ENCODE measurements at places on chromosomes 3 and 15.

DNA sequence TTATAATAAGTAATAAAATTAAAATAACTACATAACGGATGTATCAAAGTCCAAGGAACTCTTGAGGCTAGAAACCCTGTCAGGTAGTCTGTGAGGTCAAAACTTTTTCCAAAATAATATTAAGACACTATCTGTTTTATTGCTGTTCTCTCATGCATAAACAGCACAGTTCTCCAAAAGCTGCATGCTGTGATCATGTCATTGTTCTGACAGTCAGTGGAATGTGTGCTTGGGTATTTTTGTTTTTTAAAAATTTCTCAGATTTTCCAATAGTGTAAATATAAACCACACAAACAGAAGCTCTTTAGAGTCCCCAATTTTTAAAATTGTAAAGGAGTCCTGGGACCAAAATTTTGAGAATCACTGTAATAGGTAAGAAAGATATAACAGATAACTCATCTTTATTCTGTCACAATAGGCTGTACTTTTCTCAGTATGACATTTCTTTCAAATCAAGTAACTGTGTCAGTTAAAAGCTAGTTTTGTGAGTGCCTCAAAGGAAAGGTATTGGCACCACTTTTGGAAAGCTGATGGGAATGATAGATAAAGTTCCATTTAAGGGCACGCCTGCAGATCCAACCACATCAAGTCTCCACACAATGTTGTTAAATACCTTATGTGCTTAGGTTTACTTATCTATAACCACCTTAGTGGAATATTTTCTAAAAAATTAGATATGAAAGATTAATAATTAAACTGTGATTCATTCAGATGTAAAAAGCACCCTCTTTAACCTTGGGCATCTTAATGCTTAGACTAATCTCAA, 49.3 kb downstream of the CEP152 start:
- DNase-seq: no peak

GRCh38 chr3:89217148-89217685, 109.8 kb downstream of the EPHA3 start:
- no peak for DNase-seq

DNA sequence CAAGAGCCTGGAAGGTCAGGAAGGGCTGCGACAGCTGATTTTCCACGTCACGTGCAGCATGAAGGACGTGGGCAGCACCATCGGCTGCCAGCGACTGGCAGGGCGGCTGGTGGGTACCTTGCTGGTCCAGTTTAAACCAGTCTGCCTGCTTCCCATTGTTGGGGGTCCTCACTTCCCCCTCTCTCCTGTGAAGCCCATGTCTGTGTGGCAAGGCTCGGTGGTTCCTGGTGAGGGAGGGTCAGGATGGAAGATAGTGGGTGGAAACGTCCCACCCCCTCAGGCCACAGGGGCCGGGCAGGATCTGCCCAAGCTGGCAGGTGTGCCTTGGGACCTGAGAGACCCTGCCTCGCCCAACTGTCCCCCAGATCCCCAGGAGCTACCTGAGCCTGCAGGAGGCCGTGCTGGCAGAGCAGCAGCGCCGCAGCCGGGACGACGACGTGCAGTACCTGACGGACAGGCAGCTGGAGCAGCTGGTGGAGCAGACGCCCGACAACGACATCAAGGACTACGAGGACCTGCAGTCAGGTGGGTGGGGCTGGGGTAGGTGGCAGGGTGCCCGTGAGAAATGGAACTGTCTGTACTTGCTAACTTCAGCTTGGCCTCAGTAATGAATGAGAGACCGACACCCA, 108.2 kb downstream of the LRRK1 start:
- no peak for DNase-seq

- peak; percentile 38 for DNase-seq
Observed at GRCh38 chr3:152524198-152525140, 255.7 kb downstream of the MBNL1 start.

GRCh38 chr15:79314811-79315210, 3.9 kb downstream of the TMED3 start:
- no peak for DNase-seq

GRCh38 chr3:70400194-70400593, 87.8 kb upstream of the MDFIC2 start:
- no peak for DNase-seq

- no peak for DNase-seq
Observed at GRCh38 chr15:89089316-89090230, 1.3 kb downstream of the ABHD2 start.

DNA sequence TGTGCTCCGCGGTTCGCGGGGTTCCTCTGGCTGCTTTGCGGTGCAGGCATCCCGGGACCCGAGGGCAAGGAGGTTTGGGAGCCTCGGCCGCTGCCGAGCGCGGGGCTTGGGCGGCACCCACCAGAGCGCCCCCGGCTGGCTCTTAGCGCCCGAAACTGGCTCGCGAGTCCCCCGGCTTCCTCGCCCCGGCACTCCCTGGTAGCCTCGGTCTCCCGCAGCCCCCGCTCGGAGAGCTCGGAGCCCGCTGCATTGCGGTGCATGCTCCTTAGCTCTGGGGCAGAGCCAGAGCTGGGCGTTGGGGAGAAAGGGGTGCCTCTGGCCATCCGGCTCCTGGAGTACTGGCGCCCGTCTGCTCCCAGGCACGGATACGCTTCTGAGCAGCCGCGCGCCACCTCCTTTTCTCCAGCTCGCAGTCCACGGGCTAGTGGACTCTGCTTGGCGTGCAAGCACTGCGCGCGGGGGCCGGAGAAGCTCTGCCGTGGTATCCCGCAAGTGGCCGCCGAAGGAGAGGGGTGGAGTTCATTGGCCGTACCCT, 753 bp downstream of the EPHB1 start:
- no peak for DNase-seq

GRCh38 chr15:90873998-90874605, 5.7 kb downstream of the FURIN start:
- DNase-seq: no peak

GRCh38 chr3:18531662-18532061, 106.5 kb upstream of the SATB1 start:
- DNase-seq: no peak

DNA sequence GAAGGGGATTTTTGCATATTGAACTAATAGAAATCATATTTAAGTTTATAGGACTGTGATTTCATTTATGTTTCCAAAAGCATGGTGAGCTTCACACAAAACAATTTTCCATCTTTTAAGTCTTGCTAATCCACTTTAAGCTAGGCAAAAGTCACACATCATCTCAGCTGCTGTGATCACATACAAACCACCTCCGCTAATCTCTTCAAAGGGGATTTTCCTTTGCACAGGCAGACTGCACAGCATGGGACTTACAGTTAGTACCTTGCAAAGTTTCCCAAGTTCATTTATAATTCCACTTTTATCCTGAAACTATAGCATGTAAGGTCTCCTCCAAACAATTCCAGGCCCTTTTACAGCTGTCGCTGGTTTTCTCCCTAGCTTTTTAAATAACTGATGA, 225.1 kb upstream of the CNTN3 start:
- no peak for DNase-seq

DNA sequence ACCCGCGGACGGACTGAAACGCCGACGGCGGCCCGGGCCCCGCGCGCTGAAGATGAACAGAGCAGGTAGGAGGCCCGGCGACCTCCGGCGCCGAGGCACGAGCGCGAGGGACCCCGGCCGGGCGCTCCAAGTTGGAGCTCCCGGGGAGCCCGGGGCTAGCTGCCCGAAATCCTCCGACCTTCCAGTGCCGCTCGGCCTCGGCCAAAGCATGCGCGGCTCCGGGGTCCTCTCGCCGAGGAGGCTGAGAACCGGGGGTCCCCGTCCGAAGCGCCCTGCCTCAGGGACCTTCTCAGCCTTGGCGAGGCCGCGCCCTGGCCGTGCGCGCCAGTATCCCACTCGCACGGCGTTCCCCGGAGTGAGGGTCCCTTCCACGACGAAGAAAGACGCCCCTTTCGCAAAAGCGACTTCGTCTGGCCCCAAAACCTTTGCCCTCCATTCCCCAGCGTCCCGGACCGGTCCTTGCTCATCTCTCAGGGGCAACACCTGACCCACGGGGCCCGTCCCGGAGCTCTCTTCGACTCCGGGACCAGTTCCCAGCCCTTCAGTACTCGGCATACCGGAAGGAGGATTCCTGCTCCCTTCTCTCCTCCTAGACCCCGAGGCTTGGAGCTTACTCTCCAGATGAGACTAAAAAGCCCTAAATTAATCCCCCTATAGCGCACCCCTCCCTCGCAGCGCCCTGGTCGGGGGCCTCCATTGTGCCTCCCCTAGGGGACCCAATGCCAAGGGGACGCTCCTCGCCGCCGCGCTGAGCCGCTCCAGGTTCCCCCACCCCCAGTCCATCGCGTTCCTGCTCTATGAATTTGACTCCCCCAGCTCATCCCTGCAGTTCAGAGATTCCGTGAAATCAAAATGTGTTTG, 7.7 kb upstream of the FGD5 start:
- DNase-seq: no peak

DNA sequence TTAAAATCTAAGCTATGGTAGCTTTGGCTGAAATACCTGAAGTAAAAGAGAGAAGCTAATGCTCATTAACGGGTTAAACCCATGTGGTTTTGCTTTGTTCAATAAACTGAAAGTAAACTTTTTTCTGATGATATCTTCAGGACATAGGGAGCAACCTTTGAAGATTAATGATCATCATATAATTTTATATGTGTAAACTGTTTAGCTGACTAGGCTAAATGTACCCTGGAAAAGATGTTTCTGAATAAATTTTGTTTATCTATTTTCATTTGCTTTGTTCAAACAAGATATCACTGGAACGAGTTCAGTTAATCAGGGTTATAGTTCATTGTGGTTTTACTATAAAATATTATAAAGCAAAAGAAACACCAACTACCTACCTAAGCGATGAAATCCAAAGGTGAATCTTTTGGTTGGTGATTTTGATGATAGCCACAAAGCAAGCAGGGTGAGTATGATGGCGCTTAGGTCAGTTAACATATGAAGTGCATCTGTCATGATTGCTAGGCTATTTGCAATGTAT, 11.7 kb downstream of the SLC30A4 start:
- DNase-seq: no peak

DNA sequence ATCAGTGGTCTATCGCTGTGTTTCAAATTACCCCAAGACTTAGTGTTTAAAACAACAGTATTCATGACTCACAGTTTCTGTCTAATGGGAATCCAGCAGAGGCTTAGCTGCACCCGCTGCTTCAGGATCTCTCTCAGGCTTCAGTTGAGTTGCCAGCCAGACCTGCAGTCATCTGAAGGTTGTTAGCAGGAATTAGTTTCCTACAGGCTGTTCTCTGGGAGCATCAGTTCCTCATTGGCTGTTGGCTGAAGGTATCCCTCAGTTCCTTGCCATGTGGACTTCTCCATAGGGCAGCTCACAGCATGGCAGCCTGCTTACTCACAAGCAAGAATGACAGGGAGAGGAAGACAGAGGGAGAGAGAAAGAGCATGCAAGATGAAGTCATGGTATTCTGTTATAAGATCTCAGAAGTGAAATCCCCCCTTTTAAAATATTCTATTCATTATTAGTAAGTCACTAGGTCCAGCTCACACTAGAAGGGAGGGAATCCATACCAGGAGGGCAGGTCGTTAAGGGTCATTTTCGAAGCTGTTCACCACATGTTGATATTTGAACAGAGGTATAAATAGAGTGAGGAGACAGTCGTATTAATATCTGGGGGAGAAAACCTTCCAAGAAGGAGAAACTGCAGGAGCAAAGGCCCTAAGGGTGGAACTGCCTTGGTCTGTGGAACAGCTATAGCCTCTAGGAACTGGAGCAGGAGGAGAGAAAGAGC, 473.9 kb upstream of the PPP2R3A start:
- no peak for DNase-seq

DNA sequence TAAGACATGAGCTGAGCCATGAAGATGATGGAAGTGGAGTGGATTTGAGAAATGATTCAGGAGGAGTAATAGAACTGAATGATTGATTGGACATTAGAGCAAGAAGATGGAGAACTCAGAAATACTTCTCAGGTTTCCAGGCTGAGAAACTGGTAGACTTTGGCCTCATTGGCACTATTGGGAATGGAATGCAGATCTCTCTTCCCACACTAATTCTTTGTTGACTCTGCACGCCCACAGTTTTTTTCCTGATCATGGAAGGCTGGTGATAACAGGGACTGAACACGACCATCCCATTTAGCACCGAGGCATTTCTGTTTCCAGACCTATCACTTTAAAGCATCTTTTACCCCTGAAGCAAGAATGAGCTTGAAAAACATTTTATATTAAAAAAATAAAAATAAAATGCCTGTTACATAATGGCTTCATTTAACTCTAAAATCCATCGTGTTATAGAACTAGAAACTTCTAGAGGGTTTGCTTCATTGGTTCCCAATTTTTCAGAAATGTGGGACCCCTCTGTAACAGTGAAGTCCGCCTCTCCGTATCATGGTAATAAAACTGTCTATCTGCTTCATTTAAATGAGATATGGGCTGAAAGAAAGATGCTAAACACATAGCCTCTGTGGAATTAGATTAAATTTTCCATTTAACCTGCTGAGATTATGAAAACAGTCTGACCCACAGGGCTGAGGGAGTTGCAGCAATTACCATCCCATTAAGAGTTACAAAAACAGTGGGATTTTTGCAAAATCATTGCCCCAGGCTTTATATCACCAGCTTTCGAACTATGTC, 562.0 kb upstream of the CFAP20DC start:
- no peak for DNase-seq

- no peak for DNase-seq
Observed at GRCh38 chr3:40770061-40770460, 245.3 kb downstream of the ZNF621 start.

DNA sequence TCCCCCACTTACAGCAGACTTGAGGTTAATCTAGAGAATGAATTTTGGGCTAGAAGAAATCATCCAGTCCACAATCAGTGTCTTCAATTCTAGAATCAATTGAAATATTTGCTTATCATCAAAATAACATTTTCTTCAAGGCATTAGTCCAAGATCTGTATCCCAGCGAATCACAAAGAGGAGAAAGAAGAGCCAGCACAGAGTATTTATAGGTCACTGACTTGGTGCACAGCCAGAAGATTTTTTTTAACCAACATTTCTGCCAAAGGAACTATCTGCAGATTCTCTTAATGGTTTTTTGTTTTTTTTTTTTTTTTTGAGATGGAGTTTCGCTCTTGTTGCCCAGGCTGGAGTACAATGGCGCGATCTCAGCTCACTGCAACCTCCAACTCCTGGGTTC, 178.2 kb downstream of the TNIK start:
- no peak for DNase-seq

DNA sequence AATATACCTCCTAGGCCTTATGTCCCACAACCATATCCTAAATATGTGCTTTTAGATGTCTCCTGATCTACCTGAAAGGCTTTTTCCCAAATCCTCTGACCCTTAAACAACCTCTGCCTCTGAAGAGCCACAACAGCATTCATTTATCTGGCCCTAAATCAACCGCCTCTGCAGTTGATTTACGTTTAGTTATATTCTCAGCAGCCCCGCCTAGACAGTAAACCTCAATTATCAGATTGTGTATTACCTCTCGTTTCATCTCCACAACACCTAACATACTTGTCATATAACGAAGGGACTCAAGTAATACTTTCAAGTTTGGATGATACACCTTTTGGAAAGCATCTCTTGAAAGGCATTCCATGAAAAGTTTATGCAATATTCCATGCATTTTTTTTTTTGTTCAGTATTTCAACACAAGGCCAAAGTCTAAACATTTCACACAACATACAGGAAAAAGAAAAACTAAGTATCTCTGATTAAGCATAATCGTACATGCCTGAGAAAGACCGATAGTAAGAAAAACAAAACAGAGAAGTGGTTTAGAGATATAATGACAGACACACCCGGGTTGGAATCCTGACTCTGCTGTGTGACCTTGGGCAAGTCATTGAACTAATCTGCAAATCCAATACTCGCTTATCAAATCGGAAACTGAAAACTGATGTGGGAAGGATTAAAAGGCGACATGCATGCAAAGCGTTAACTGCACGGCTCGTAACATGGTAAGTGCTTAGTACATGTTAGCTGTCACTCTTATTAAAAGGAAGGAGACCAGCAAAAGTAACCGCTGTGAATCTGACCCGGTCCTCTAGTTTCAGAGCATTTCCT, 778 bp downstream of the CRBN start:
- DNase-seq: no peak
